ENCODE measurements at places on chromosomes 2 and 18.

DNA sequence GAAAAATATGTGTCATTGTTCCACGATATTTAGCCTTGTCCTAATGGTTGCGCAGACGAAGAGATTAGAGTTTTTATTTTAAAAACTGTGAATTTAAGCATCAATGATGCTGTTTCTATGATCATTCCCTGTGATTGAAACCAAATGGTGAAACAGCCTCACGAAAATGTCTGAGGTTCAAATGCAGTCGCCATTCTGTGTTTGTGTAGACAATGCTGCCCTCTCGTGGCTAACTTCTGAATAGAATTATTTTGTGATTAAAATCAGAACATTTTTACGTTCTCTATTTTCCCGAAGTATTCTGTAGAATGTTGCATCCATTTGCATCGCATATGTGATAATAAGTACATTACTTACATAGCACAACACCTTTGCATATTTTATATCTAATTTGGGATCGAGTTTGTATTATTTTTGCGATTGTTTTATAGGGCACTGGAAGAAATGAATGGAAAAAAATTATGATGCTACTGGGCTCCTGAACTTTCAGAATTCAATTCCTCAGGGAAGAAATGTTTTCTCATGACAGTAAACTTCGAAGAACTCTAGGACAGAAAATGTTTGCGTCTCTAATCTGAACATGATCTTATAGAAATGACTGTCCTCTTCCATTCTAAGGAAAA is 54.8 kb upstream of the CREB1 start:
- DNase-seq, result no peak

DNA sequence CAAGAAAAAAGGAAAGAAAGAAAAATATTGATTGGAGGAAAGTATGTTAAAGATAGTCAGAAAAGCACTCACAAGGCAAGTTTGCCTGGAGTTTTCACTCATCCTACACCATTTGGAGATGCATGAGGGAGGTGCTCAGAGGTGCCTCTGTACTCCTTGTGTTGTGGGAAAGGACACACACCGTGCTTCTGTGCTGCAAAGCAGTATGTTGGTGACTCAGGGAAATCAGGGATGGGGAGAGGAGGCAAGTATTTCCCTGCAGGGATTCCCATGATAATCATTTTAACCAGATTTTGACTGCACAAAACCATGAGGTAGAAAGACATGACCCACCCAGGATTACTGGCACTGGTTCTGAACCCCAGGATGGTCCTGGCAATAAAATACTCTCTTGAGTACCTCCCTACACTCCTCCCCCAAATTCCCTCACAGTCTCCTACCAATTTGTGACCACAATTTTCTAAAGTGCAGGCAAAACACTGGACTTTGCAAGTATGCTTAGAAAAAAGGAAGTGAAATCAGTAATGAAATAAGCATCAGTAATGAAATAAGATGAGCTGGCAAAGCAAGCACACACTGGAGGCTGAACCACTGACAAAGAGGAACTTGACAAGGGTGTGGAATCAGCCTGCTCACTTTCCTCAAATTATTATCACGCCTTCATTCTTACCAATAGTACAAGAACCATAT is 155.5 kb upstream of the ACVR2A start:
- no peak for DNase-seq

GRCh38 chr2:135037831-135038230 is 9.4 kb downstream of the MAP3K19 start:
- no peak for DNase-seq

DNA sequence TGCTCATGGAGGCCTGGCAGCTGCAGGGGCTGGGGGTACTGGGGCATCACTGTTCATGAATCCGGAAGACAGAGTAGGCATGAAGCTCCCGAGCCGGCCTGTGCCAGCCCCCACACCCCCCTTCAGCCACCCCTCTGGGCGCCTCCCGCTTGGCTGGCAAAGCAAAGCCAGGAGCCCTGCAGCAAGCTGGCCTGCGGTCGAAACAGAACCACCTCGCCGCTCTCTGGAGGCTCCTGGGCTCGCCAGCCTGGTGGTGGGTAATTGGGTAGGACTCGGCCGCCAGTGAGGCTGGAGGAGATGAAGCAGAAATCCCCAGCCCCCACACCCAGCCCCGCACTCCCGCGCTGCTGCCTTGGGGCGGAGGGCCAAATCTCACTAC is 70.9 kb upstream of the GPC1 start:
- no peak for DNase-seq

DNA sequence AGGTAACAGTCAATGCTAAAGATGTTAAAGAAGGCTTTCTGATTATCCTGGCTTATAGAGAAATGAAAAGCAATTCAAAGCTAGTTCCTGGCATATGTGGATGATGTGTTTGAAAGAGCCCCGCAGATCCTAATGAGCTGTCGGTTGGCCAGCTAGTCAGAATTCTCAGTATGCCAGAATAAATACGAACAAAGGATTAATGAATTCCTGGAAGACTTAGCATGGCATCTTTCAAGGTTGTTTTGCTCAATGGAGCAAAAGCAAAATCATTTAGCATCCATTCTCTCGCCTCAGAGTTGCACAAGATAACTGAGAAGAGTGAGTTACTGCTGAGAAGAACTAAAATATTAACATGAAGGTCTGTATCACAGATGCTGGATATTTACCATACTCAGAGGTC is 307.6 kb downstream of the RIT2 start:
- no peak for DNase-seq

DNA sequence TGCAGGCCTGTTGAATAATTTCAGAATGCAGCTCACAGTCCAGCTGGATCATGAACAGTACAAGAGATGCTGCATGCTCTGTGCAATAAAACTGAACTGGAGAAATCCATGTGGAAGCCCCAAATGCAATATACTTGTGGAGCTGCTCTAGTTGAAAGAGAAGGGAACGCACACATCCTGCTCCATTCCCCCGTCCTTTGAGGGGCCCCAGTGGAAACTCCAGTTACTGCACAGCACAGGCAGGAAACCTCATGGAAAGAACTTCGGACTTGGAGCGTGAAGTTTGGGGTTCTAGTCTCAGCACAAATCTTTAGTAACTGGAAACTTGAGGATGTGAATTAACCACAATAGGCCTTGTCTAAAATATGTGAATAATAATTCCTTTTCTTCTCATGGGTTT is 73.2 kb downstream of the PLA2R1 start:
- no peak for DNase-seq

DNA sequence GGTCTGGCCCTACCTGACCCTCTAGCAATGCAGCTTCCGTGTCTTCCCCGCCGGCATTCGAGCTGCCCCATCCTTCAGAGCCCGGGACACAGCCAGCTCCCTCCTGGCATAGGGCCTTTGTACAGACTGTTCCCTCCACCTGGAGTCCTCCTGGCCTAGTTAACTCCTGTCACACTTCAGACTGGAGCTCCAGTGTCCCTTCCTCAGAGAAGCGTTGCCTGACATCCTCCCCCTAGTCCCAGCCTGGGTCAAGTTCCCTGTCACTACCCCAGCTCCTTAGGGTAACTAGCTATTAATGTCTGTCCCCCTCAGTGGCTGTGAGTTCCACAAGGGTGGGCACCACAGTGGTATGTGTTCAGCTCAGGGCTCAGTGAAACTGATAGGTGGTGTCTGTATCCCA is 45.5 kb upstream of the LOXHD1 start:
- DNase-seq, result no peak

GRCh38 chr2:241200822-241201395 is 12.4 kb downstream of the ANO7 start:
- DNase-seq, result no peak

GRCh38 chr2:240358080-240358479 is 77.4 kb upstream of the GPC1 start:
- no peak for DNase-seq

DNA sequence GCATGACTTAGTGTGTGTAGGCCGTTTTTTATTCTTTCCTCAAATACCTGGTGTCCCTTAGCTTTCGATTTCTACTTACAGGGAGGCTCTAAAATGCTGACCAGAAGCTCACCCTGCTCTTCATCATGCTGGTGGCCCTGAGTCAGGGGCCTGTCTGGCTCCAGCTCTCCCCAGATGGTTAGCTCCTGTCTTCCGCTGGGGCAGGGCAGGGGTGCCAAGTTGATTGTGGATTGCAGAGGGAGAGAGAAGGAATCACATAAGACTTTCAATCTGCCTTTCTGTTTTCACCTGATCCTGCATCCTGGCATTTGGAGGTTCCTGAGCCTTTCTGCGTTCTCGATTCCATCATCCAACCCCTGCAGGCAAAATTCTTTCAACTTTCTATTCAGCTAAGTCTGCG is 4.2 kb downstream of the CIB4 start:
- no peak for DNase-seq

DNA sequence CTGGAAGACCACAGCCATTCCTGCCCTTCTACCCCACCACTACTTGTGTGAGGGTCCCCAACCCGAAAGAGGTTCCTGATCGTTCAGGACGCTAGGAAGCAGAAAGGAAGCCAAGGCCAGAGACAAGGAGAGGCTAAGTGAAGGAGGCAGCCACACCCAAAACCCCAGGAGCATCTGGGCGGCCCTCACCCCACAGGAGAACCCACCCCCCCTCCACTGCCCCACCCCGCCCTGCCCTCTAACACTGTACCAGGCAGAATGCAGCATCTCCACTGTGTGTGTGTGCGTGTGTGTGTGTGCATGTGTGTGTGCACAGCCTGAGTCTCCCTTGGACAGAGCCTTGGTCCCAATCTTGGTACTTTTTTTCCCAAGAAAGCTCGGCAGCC is 207.5 kb upstream of the HAAO start:
- no peak for DNase-seq

DNA sequence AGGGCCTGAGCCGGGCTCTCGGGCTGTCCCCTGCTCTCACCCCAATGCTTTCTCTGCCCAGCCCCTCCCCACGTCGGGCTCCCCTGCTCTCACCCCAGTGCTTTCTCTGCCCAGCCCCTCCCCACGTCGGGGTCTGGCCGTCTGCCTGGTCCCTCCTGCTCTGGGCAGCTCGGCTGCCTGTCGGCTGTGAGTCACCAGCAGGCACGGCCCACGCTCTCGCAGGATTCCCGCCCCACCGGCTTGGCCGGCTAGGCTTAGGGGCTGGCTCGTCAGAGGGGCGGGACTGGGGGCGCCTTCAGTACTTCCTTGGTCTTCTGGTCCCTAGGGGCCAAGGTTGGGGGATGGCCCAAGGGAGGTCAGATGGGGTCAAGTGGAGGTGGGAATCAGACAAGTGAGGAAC is 3.3 kb downstream of the BOK start:
- DNase-seq, result no peak

DNA sequence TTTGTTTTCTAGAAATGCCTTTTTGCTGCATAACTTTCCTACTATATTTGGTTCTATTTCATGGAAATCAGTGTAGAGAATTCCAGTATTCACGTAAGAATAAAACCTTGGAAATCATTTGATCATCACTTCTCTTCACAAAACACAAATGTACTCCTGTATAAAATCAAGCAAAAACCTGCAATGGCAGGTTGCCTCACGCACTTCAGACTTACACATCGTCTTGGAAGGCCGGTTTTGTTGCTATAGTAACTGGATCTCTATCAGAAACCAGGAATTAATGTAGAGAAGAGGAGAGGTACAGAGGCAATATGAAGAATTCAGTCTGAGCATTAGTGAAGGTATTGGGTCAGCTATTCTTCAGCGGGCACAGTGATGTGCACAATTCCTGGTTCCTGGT is 370.7 kb upstream of the CYRIA start:
- no peak for DNase-seq

DNA sequence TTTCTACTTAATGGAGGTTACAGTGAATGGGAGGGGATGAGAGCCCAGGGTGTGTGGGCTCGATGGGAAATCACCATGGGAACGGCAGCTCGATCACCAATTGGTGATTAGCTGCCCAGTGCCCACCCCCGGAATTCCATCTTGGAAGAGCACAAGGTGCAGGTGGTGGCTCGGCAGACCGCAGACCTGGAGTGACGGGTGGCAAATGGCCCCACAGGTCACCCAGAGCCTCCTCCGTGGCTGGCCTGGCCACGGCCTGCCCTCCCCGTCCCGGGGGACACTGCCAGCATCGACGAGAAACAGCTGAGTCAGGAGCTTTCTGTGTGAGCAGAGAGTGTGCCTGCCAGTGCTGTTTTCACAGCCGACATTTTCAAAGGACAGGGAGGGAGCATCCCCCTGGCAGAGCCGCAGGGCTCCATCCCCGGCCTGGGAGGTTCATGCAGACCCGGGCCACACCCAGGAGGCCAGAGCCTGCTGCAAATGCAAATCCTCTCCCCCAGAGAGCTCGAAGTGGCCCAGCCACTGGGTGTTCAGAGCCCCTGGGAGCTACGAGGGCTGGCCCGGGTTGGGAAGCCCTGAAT is 176.4 kb upstream of the MYT1L start:
- DNase-seq, result no peak

DNA sequence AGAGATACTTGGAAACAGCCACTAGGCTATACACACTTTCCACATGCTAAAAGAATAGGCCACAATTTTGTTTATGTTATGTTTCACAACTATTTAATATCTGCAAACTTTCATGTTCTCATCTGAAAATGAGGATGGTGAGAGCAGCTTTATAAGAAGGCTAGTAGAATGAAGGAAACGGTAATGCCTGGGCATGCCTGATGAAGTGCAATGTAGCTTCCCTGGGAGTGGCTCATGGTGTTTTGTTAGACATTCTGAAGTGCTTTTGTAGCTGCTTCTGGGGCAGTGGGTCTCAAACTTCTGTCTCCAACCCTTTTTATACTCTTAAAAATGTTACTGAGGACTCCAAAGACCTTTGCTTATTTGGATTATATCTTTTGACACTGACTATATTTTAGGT is 193.3 kb upstream of the VWC2L start:
- DNase-seq, result no peak

DNA sequence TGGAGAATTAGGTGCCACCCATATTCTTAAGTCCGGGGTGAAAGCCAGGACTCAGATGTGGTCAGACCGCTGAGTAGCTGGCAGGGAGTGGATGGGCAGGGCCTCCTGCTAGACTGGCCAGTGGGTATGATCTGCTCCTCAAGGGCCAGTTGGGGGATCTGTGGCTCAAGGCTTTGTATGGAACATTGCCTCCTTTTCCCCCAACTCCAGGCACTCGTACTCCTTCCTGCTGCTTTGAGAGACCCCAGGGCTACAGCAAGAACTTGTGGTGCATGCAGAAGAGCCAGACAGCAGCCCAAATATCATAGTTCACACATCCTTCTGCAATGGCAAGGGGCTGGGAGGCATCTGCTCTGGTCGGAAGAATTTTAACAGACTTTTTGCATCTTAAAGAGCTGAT is 61.7 kb downstream of the PDCL3 start:
- no peak for DNase-seq

DNA sequence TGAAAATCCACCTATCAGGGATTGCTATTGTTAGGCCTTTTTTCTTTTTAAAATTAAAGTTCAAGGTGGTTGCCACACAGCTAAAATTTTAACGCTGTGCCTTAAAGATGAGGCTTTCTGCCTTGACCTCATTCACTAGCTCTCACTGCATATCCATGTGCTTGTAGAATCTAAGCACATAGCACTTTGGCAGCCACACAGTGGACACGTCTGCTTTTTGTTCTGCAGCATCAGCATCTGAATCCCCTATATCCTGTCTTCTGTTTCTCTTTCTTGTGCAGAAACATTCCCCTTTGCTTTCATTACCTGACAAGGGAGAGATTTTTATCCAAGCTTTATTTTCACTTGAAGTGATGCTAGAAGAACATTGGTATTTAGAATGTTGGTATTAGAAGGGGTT is 38.1 kb downstream of the RALB start:
- DNase-seq, result no peak

GRCh38 chr18:55353806-55354205 is 234.2 kb downstream of the TCF4 start:
- no peak for DNase-seq

Measured in stimulated activated CD8-positive, alpha-beta memory T cell treated with anti-CD3 and anti-CD28 coated beads, Interleukin-7, amount 100 ng/mL, for 48 hours (primary cell).